ENCODE measurements at places on chromosomes 7 and 10. TPM values are rescaled to one million over a fixed set of nuclear protein-coding genes. Genes with fewer than 3 reads are reported as not detected.

DNA sequence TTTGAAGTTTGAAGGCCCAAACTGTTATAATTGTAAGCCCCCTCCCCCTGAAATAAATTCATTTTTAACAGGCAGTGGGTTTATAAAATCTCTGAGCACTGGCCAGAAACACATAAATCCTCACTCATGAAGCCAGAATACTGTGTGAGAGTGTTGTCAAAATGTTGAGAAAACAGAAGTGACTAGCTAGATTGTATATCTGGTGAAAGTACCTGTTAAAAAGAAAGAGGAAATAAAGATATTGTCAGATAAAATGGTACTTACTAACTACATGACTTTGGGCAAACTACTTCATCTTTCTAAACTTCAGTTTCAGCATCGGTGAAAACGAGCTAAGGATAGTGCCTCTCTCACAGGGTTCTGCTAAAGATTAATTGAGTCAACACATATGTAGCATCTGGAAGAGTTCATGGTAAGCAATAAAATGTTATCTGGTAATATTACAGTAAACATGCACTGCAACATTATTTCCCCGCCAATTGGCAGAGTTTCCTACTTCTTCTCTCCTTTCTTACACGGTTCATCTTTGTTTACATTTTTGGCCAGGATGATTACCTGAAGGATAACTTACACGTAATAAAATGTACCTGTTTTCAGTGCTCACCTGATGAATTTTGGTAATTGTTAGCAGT lies 202.5 kb upstream of the CHRM2 start:
- H3K4me1 ChIP-seq: peaks cover 6% of the 10 kb centered on the region
- no peak for DNase-seq
- no peak overlapping the region for H3K4me3 ChIP-seq

- no peaks in the 10 kb centered on the region for H3K36me3 ChIP-seq
- no peak overlapping the region for H3K4me3 ChIP-seq
- H3K27ac ChIP-seq: no peak overlapping the region
- no peaks in the 10 kb centered on the region for H3K27me3 ChIP-seq
- no peaks in the 10 kb centered on the region for H3K4me1 ChIP-seq
- no peak for DNase-seq
Observed at GRCh38 chr7:89776980-89777379, 377.3 kb upstream of the STEAP1 start.

DNA sequence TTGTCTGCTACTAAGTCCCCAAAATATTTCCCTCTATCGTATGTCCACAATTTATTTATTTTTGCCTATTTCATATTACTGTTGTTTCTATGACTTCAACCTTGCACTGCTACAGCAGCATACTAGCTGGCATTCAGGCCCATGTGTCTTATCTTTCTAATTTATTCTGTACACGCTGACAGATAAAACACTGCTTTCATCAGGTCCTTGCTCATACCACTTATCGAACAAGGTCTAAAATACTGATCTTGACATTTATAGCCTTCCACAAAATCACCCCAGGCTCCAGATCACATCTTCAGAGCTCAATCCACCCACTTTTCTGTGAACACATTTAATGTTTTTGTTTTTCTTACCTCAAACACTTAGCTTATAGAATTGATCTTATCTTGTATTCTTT lies 374.6 kb downstream of the THSD7A start:
- no peaks in the 10 kb centered on the region for H3K27me3 ChIP-seq
- no peak for DNase-seq
- peaks cover 11% of the 10 kb centered on the region for H3K4me1 ChIP-seq
- no peak overlapping the region for H3K27ac ChIP-seq
- no peak overlapping the region for H3K4me3 ChIP-seq

DNA sequence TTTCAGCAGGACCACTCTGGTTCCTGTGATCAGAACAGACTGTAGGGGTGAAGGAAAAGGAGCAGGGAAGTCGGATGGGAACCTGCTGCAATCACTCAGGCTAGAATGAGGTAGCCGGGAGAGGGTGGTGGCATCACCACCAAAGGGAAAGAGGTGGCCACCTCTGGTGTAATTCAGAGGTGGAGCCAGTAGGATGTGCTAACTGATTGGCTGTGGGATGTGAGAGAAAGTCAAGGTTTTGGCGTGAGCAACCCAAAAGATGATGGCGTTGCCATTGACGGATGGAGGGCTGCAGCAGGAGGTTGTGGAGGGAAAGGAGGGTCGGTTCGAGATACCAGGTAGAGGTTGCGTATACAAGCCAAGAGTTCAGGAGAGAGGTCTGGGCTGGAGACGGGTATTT lies 7.4 kb upstream of the VSIR start:
- H3K27ac ChIP-seq: no peak overlapping the region
- H3K4me3 ChIP-seq: no peak overlapping the region
- H3K36me3 ChIP-seq: no peaks in the 10 kb centered on the region
- peaks cover 31% of the 10 kb centered on the region for H3K27me3 ChIP-seq
- no peak for DNase-seq

DNA sequence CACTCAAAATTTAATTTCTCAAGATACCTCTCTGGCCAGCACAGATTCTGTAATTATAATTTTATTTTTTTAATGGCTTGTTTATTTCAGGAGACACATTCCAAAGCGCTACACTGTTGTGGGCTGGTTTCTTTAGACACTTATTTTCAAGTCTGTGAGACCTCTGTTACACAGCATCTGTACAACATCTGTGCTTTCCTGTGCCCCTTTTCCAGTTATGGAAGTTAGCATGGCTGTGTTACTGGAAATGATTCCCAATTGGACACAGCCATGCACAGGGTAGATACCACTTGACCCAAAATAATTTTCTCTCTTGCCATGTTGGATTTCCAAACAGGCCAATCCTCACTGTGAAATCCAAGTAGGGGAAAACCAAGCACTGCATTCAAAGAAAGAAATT lies 172.3 kb upstream of the ADCY1 start:
- DNase-seq: no peak
- no peaks in the 10 kb centered on the region for H3K36me3 ChIP-seq
- H3K27me3 ChIP-seq: no peaks in the 10 kb centered on the region
- H3K27ac ChIP-seq: no peak overlapping the region
- H3K4me3 ChIP-seq: no peak overlapping the region

- H3K4me1 ChIP-seq: peaks cover 16% of the 10 kb centered on the region
- no peak for DNase-seq
- no peak overlapping the region for H3K4me3 ChIP-seq
- H3K27ac ChIP-seq: no peak overlapping the region
Observed at GRCh38 chr7:44853391-44853790, 5.5 kb upstream of the H2AZ2 start.

- no peak overlapping the region for H3K27ac ChIP-seq
- no peaks in the 10 kb centered on the region for H3K36me3 ChIP-seq
- H3K4me1 ChIP-seq: peaks cover 10% of the 10 kb centered on the region
- H3K27me3 ChIP-seq: peaks cover 13% of the 10 kb centered on the region
- no peak overlapping the region for H3K4me3 ChIP-seq
- no peak for DNase-seq
Observed at GRCh38 chr7:1419310-1419634, 40.0 kb downstream of the MICALL2 start.

DNA sequence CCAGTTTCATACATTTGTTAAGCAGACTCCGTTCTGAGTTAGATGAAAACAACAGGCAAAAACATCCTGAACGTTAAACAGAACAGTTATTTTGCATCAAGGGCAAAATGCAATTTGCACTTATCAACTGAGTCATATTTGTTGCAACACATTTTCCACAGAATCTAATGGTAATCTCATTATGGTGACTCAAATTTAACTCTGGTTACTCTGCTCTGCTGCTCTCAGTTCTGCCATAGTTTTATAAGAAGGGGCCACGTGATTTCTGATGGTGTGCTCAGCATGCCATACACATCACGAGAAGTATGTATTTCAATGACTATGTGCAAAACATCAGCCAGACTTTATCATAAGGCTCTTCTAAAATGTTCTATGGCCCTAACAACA lies 148.8 kb downstream of the CHCHD3 start:
- peaks cover 4% of the 10 kb centered on the region for H3K36me3 ChIP-seq
- peaks cover 5% of the 10 kb centered on the region for H3K4me1 ChIP-seq
- no peaks in the 10 kb centered on the region for H3K27me3 ChIP-seq
- H3K4me3 ChIP-seq: no peak overlapping the region
- no peak for DNase-seq
- H3K27ac ChIP-seq: no peak overlapping the region

DNA sequence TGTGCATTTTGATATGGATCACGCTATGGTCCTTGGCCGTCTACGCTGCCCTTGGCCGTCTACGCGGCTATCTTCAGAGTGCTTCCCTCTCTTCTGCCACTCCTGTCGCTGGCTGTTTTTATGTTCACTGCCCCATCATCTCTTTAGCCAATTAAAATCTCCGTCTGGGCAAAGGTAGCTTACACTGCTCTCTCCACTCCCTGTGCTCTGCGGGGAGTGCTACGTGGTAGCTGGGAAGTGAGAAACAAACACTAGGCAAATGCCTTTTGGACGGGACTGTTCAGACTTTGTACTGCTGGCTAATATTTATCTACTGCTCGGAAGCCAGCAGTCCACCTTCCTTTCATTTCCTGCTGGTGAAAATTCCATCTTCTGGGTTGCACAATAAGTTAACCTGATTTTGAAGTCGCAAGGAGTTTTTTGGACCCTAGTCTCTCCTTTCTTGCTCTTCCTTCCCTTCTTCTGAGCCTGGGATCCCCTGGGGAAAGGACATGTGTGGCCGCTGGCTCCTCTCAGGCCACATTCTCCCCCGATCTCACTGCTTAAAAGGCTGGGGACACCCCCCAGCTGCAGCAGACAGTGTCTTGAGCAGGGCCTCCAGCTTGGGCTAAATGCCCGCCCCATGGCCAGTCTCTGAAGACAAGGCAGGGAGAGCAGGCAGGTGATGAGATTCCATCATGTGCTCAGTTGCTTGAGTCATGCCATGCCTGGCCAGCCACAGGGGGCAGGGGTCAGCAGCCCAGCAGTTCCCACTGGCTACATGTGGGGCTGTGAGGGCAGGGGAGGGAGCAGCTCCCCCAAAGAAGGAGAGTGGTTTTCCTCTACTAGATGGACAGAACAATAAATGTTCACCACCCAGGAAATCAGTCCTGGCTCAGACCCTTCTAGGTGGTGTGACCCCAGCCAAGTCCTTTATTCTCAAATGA lies 25.5 kb upstream of the RBM33 start:
- H3K4me3 ChIP-seq: no peak overlapping the region
- H3K4me1 ChIP-seq: no peaks in the 10 kb centered on the region
- no peak for DNase-seq
- peaks cover 7% of the 10 kb centered on the region for H3K36me3 ChIP-seq
- no peak overlapping the region for H3K27ac ChIP-seq

DNA sequence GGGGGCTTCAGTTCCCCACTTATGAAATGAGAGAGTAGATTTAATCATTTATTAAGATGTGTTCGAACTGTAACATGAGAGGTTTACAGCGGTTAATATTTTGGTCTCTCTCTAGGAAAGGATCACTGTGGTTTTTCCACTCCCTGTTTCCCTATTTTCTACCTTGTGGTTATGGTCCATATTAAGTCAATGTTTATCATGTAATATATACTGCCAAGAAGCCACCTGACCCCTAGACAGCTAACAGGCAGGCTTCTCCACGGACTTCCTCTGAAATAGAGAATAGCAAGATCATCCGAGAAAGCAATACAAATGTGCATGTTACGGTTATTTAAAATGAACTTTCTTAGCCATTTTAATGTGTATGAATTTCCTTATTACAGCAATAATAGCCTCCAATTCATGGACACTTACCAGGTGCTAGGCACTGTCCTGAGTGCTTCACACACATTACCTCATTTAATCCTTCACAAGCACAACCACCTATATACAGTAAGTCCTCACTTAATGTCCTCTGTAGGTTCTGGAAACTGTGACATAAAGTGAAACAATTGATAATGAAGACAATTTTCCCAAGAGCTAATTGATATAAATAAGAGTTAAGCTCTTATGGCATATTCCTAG lies 835 bp upstream of the COL28A1 start:
- H3K4me3 ChIP-seq: no peak overlapping the region
- no peaks in the 10 kb centered on the region for H3K27me3 ChIP-seq
- H3K27ac ChIP-seq: no peak overlapping the region

GRCh38 chr7:20539201-20539600 lies 76.3 kb upstream of the ABCB5 start:
- H3K27me3 ChIP-seq: peaks cover 2% of the 10 kb centered on the region
- no peaks in the 10 kb centered on the region for H3K36me3 ChIP-seq
- no peak overlapping the region for H3K4me3 ChIP-seq
- DNase-seq: no peak

DNA sequence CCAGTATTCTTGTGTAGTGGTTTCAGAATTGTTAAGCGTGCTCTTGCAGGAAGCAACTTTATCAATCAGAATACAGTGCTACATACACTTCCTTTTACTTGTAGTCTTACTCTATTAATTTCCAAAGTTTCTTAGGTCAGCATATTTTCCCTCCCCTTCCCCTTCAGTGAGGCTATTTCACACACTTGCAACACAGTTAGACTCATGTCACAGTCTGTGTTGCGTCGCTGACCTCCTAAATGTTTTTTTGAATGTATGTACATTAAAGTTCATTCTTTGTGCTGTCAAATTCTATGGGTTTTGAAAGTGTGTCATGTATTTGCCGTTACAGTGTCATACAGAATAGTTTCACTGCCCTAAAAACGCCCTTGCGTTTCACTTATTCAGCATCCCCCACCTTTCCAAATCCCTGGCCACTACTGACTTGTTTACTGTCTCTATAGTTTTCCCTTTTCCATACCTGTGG lies 5.4 kb upstream of the HKDC1 start:
- no peaks in the 10 kb centered on the region for H3K36me3 ChIP-seq
- no peak for DNase-seq
- no peaks in the 10 kb centered on the region for H3K27me3 ChIP-seq
- no peak overlapping the region for H3K4me3 ChIP-seq

GRCh38 chr7:157276731-157277562 lies 59.9 kb upstream of the DNAJB6 start:
- no peaks in the 10 kb centered on the region for H3K27me3 ChIP-seq
- H3K4me3 ChIP-seq: no peak overlapping the region
- DNase-seq: no peak
- H3K4me1 ChIP-seq: peaks cover 35% of the 10 kb centered on the region
- H3K36me3 ChIP-seq: no peaks in the 10 kb centered on the region

DNA sequence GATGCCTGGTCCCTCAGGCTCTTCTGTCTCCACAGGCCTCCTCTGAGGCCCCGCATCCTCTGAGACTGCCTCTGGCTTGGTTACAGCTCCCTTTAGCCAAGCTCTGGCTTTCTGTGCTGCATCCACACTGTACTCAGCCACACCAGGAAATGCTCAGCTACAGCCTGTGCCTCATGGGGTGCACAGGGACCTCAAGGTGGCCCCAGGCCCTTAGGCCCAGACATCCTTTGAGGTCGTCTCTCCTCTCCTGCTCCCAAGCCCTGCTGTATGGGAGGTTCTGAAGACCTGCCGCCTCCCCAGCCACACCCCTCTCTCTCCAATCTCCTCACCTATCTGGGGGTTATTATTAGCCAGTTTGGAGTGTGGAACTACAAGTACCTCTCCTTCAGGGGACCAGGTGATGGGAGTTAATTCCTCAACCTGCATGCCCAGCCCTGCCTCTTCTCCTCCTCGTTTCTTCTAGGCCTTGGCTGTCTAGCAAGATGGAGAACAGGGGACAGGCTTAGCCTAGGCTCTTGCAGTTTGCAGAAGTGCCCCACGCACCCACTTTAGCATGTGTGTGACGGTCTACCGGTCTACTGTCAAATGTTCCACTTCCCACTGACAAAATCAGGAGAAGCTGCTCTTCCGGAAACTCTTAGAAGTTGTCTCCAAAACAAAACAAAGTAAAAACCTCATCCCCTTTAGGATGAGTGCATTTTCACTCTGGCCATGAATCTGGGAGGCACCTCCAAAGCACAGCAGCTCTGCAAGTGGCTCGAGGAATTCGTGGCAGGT lies 64.0 kb upstream of the WAC start:
- H3K36me3 ChIP-seq: no peaks in the 10 kb centered on the region
- H3K4me3 ChIP-seq: no peak overlapping the region
- no peaks in the 10 kb centered on the region for H3K27me3 ChIP-seq
- H3K4me1 ChIP-seq: peaks cover 1% of the 10 kb centered on the region
- H3K27ac ChIP-seq: no peak overlapping the region

Gene LIPN
- total RNA-seq: not detected

Gene RBP3
- not detected for total RNA-seq
